Jurkat, Clone E6-1 (cell line): ENCODE measurements at places on chromosomes 5 and 9.

DNA sequence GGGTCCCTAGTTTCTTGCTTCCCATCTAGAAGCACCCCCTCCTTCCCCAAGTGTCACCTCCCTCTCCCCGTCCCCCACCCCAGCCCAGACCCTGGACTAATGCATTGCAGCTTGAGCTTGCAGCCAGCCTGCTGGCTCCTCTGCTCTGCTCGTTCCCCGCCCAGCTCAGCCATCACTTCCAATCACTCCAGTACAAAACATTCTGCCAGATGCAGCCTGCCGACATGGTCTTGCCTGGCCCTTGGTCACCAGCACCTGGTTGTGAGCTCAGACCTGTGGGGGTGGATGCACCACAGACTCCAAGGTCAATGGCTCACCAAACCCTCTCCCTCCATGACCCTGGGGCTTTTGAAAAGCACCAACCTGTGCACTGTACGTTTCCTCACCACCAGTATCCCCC lies 172.9 kb upstream of the SMIM23 start:
- DNase-seq = no peak

DNA sequence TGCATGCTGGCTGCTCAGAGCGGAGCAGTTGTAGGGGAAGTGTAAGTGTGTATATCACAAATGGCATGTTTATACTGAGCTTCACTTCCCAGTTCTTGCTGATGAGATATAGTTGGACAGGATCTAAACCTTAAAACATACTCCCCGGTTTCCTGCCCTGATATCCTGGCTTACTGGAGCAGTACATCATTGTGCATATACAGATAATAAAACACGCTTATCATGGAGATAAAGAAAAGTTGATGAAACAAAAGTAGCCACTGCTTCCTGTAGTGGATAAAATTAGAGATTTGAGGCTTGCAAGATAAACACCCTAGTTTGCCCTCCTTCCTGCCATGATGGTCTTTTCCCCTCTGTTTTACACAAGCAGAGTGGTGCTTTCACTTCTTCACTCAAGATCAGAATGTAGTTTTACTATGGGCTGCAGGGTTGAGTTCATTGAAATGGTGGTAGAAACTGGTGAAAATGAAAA lies 15.0 kb downstream of the NPR3 start:
- no peak for DNase-seq

DNA sequence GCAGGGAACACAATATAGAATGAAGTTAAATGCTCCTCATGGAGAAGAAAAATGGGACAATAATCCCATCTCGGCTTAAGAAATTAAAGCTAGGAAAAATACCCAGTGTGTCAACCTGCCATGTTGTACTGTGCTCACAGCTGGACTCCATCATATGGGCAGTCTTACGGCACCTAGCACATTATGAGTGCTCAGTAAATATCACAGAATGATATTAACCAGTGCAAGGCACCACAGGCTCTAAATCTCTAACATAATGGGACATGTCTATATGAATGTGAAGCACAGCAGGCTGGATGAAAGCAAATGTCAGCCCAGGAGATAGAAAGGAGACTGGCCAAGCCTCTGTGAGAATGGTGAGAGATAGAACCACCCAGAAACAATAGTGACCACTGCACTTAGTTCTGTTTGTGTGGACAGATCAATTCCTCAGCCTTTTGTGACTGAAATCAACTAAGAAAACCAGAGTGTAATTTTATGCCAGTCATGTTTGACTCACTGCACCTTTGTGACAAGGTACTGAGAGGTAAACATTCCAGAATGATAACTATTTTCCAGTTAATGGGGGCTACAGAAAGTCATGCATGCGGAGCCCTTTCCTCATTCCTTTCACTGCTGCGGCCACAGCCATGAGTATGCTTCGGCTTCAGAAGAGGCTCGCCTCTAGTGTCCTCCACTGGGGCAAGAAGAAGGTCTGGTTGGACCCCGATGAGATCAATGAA lies 140.4 kb upstream of the CDH6 start:
- no peak for DNase-seq

DNA sequence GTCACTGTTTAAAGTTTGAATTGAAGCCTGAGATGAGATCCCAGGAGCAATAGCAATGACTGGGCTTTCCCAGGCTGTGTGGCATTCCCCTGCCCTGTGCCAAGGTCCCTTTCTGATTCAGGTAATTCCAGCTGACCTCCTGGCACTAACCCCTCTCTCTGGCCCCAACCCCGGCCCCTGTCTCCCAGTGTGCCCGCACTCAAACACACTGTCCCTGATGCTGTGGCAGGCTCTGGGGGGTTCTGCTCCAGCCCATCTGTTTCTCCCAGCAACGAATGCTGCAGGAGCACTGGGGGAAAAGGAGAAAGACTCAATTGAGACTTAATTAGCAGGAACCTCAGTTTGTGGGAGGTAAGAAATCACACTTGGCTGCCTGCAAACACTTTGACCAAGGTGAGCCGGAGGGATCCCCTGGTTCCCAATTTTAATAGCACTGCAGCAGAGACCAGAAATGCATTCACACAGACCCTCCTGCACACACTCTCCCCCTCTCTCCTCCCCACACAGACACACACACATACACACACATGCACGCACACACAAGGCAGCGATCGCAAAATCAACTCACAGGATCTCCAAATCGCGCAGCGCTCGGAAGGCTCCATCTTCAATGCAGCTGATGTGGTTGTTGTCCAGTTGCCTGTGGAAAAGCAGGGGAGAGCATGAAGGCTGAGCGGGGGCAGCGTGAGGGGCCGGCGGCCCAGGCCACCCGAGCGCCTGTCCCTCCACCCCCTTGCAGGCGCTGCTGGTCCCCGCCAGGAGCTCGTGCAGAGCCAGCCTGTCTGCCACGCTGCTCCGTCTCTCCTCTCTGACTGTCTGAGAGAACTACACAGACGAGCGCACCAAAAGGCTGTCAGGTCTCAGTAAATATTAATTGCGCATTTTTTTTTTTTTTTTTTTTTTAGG lies 265.1 kb upstream of the PANK3 start:
- no peak for DNase-seq

GRCh38 chr9:113012492-113012891 lies 500 bp upstream of the ZNF883 start:
- no peak for DNase-seq

GRCh38 chr9:98869866-98870265 lies 62.4 kb downstream of the GALNT12 start:
- no peak for DNase-seq

DNA sequence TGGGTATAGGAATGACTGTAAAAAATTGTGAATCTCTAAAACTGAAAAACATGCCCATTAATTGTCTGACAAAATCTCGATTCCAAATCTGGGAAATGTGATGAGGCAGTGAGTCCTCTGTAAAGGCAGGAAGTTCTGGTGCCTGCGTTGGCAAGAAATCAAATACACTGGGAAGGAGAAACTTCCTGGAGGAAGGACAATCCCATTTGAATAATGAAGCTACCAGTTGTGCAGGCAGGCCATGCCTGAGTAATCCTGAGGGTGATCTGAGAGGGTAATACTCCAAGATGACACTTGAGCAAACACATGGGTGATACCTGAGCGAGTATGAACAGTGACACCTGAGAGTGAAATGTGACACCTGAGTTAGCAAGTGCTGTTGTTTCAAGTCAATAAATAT lies 49.7 kb downstream of the KIF24 start:
- DNase-seq = no peak

GRCh38 chr9:132160802-132161742 lies 786 bp upstream of the NTNG2 start:
- peak; percentile 88 for DNase-seq

GRCh38 chr9:107504585-107505455 lies 15.3 kb upstream of the KLF4 start:
- DNase-seq = no peak

DNA sequence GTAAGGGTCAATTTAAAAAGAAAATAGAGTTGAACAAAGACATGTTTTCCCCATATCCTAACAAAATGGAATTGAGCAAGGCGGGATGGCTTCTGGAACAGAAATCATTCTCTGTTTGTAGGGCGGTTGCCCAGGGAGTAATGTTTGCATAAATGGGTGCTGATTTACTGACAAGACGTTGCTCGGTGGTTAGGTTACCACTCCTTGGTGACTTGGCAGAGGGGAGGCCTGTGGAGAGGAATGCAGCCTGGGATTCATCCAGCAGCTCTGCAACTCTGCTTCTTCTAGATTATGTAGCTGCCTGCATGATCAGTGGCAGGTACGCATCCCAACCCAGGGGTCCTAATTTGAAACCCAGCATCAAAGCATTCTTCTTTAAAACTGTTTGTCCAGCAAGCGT lies 200.2 kb downstream of the CFAP90 start:
- DNase-seq = no peak

GRCh38 chr5:155765715-155766114 lies 561.2 kb upstream of the SGCD start:
- DNase-seq = no peak

DNA sequence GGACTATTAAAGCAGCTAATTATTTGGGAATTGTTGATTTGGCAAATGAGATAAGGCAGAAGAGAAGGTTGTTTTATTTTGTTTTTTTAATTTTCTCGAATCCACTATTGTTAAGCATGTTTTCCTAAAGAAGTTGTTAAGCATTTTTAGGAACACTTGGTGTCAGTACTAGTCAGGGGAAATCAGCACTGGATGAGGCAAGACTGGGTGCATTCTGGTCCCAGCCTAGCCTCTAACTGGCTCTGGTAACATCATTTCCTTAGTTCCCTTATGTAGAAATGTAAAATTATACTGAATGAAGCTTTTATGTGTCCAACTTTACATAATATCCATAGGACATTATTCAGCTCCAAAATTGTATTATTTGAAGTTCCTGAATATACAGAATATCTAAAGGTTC lies 196.1 kb downstream of the PCSK5 start:
- no peak for DNase-seq

DNA sequence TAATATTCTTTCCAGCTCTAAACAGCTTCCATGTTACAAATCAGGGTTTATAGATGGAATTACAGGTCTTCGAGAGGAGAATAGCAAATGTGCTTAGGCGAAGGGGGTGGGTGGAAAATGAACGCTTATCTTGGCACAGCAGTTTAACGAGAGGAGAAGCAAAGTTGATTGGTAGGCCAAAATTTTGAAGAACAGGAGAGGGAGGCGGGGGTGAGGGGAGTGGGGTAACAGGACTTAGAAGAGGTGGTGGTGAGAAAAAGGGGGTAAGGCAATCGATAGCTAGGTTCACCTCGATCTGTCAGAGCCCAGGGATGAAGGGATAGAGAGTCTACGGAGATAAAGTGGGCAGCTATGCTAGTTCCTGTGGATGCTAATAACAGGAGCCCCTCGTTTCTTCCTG lies 764 bp downstream of the ANKRA2 start:
- no peak for DNase-seq

GRCh38 chr5:175840050-175840841 lies 31.1 kb upstream of the CPLX2 start:
- DNase-seq = no peak

- no peak for DNase-seq
Observed at GRCh38 chr9:92289708-92290390, 3.6 kb downstream of the IARS1 start.

DNA sequence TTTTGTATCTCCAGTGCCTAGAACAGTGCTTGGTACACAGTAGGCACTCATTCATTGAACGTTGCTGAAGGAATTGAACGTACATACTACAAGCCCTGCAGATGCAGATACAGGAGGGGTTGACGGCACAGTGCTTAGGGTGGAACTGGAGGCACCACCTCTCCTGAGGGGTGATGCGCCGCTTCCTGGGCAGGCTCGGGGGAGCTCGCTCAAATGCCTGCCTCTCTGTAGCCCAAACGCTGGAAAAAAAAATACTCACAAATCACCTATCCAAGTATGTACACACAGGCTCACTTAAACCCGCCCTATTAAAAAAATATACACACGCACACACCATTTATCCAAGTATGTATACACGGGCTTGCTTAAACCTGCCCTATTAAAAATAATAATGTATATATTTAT lies 536 bp upstream of the COMMD10 start:
- DNase-seq = peak; percentile 17

DNA sequence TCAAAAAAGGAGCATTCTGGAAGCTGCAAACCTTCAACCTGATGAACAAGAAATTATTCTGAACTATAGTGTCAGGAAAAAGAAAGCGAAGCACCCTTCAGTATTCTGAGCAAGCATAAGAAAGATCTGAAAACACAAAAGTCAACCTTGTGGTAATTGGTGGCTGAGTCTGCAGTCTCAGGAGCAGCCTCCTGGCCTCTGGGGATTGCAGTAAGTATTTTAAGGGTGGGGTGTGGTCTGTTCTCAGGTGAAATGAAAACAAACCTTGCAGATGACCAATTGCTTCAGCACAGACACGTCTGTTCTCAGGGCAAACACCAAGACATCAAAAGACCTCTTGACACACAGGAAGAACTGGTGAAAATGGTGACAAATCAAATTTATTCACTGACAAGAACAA lies 147.8 kb upstream of the RAPGEF1 start:
- no peak for DNase-seq
